ENCODE measurements at places on chromosomes 11 and 22.

DNA sequence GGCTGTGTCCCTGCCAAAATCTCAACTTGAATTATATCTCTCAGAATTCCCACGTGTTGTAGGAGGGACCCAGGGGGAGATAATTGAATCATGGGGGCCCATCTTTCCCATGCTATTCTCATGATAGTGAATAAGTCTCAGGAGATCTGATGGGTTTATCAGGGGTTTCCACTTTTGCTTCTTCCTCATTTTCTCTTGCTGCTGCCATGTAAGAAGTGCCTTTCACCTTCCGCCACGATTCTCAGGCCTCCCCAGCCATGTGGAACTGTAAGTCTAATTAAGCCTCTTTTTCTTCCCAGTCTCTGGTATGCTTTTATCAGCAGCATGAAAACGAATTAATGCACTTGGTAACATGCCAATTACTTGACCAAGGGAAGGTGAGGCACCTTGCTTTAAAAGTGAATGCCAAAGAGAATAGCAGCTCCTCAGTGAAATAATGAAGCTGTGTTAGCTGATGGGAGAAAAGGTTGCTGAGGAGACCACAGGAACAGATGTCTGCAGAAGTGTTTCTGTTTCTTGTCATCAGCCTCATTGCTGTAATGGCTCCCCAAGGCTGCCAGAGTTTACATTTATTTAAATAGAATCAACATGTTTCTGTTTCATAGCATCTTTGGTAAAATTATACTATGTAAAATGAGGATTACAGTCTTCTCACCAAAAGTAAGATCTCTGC, 89.0 kb upstream of the CD44 start:
- no peak for DNase-seq

DNA sequence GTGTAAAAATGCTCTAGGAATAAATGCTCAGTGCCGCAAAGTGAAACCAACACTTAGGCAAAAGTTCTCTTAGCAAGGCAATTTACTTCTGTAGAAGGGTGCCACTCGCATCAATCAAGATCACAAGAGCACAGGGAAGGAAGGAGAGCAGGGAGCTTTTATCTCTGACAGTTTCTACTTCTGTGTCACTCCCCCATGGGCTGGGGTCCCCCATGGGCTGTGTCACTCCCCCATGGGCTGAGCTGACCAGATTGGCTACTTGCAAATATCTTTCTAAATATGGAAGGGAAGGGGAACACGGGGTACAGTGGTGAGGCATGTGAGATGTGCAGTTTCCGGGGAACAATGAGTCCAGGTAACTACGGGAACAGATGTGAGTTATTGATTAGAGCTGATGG, 397 bp downstream of the OR52N2 start:
- DNase-seq: no peak

- no peak for DNase-seq
Measured at GRCh38 chr11:96741068-96741467, 351.3 kb downstream of the JRKL start.

GRCh38 chr11:46728659-46729040, 9.6 kb downstream of the F2 start:
- DNase-seq: no peak

- no peak for DNase-seq
Measured at GRCh38 chr11:71330349-71330748, 78.0 kb upstream of the SHANK2 start.

GRCh38 chr22:48717883-48718817, 1109.5 kb downstream of the BRD1 start:
- no peak for DNase-seq

DNA sequence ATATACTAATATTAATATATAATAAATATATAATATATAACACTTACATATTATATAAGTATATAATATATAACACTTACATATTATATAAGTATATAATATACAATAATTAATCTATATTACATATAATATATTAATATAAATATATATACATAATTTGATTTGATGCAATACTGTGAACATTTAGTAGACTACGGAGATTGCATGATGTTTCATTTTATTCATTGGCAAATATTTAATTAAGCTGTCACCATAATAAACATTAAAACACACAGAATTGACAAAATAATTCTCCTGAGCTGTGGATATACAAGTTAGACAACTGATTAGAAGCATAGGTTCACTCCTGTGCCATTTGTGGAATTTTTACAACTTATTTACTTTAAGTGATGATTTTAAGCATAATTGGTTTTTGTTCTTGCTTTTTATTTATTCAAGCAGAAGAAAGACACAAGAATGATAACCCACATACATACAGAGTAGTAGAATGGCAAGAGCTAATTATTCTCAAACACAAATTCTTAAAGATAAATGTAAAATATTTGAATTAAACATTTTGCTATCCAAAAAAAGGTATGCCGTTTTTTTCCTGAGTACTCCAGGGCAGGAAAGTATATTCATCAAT, 65.8 kb upstream of the TOP3B start:
- DNase-seq: no peak

DNA sequence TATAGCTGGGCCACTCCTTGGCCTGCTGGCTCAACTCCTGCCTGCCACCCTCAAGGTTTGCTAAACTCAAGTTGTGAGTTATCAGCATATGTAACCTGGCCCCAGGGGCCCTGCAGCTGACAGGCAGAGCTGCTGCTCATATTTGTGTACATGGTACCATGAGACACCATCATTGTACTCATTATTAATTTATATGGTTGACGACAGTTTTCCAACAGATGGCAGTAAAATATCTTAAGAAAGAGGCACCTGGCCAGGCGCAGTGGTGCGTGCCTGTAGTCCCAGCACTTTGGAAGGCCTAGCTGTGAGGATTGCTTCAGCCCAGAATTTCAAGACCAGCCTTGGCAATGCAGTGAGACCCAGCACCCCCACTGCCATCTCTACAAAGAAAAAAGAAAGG, 11.4 kb upstream of the DENND5A start:
- no peak for DNase-seq

GRCh38 chr11:133403900-133404299, 128.4 kb downstream of the OPCML start:
- no peak for DNase-seq

DNA sequence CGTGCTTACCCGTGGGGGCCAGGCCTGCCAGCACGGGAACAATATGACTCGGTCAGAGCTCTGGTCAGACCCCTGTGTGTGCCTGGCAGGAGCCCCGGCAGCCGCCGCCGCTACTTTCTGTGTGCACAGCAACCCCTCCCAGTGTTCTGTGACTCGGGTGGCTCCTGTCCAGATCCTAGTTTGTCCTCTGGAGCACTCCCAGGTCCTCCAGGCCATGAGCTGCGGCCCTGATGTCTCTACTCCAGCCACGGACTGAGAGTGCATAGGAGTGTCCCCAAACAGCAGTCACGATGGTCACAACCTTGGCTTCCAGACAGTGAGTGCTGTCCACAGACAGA, 3.2 kb downstream of the NDUFS8 start:
- DNase-seq: no peak

- DNase-seq: no peak
Measured at GRCh38 chr11:77636731-77637344, 756 bp downstream of the CLNS1A start.

DNA sequence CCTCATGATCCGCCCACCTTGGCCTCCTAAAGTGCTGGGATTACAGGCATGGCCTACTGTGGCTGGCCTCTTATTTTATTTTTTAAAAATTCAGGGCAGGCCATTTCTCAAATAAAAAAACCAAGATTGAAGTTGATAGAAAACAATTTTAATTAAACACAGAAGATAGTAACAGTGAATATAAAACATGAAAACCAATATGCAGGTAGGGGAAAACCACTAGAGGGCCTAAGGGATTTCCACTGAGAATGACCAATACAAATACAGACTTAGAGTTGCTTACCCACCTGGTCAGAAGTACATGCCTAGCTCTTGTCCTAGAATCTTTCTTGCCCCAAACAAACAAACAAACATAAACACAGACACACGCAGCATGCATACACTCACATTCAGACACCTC, 1.7 kb upstream of the RTCB start:
- DNase-seq: no peak

DNA sequence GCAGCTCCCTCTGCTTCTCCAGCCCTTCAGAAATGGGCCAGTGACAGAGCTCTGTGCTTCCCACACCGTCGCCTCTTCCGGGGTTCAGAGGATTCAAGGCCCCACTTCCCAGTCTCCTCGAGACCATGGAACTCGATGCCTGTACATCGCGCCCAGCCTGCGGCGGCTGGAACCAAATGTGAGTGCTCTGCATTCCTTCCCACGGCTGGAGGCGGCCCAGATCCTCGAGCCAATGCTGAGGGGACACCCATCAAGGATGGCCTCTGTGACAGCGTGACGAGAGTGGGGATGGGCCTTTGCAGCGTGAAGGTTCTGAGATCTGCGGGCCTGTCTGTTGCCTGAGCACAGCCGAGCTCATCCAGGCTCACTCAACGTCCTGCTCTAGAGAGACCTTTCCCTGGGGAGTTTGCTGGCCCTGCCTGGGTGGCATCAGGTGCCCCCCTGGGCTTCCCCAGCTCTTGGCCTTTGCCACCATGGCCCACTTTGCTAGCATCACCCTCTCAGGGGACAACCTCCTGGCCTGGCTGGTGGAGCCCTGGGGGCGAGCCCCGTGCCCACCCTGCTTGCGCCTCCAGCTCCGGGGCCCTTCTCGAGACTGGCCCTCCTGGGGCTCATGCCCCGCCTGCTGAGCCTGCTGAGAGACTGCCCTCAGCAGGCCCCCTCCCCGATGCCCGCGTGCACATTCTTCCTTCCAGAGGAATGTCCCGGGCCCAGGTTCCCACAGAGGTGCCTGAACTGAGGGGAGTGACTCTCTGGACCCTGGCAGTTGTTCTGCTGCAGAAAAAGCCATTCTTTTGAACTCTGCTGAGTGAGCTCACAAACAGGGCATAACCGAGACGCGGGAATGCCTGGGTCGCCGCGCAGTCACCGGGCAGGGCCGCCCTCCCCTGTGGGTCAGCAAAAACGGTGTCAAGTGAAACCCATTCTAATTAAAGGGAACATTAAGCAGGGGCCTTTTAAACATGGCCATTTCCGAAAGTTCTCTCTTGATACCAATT, 7.3 kb upstream of the MYEOV start:
- DNase-seq: no peak

DNA sequence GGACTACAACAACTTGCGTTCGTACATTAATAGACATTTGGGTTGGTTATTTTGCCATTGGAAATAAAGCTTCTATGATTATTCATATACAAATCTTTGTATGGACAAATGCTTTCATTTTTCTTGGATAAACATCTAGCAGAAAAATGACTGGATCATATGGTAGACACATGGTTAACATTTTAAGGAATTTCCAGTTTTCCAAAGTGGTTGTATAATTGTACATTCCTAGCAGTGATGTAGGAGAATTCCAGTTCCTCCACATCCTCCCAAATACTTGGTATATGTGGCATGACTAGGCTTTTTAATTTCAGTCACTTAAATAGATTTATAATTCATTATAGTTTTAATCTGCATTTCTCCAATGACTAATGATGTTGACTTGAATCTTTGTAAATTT, 246.2 kb upstream of the NCAM1 start:
- no peak for DNase-seq

DNA sequence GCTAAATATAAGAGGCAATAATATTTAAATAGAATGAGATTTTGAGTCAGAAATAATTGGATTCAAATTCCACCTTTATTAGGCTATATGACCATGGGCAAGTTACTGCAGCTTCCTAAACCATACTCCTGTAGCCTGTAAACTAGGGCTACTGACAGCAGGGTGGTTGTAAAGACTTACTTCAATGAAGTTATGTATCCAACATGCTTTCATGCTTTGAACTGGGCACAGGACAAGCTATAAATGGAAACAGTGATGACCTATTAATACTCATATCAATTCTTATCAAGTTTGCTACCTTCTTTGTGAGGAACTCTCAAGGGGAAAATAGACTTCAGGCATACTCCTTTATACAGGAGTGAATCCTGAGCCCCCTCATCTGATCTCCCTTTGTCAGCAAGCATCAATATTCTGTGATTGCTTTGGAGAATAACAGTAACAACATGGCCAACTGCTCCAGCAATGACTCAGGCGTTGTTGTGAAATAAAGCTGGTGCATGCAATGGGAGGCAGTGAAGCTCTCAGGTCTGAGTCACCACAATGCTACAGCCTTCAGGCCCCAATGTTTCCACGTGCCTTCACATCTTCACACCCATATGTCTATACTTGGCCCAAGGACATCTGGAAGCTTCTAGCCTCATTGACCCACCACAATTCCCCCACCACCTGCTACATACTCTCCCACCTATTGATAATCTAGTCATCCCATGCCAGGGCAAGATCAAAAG, 102.5 kb downstream of the KCNA4 start:
- no peak for DNase-seq

DNA sequence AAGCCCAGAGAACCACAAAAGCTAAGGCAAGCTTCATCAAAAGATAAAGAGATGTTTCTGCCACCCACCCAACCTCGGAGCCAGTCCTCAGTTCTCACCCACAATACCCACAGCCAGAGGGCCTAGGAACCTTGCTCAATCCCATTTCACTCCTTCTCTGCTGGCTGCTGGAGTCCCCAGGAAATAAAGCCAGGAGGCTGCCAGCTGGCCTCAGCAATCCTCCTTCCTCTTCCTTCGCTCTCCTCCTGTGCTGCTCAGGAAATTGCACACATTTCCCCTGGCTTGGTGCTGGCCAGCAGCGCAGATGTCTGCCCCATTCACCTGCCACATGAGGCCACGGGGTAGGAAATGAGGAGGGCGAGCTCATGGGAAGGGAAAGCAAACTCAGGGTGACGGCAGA, 91.8 kb upstream of the LDLRAD3 start:
- no peak for DNase-seq

- no peak for DNase-seq
Measured at GRCh38 chr11:29518389-29519174, 498.2 kb downstream of the KCNA4 start.

GRCh38 chr11:119282495-119282894, 34.4 kb downstream of the MCAM start:
- DNase-seq: no peak

DNA sequence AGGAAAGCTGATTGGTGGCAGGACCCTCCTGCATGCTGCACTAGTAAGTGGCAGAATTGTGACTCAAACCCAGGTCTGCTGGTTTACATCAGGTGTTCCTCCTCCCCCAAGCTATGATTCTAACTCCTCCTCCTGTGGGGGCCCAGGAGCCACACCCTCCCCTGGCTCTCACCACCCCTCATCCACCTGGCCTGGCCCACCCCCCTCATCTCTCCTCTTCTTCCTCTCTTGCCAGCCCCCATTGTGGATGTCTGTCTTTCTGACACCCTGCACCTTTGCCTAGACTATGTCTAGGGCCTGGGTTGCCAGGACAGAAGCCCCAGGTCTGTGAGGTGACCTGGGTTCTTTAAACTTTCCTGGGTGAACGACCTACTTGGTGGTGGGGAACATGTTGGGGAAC, 59.9 kb downstream of the GRIK4 start:
- no peak for DNase-seq

- no peak for DNase-seq
Measured at GRCh38 chr11:67283481-67283963, 5.6 kb upstream of the ANKRD13D start.

Measured in right forelimb (tissue), 1 donor.